Smooth muscle cell of bladder (primary cell): ENCODE measurements at places on chromosomes 4 and X. TPM values are rescaled to one million over a fixed set of nuclear protein-coding genes. Genes with fewer than 3 reads are reported as not detected.

The SLC4A4 gene
- 9.2 and 25.9 TPM in 2 replicates for total RNA-seq

The GAGE12F gene
- not detected in 2 replicates for total RNA-seq

The FRG1 gene
- total RNA-seq = 21.5 and 22.8 TPM in 2 replicates

The DMP1 gene
- total RNA-seq = not detected in 2 replicates

The GAGE2A gene
- total RNA-seq = not detected in 2 replicates

The GPC4 gene
- total RNA-seq = 0.28 and 0.83 TPM in 2 replicates

The WFS1 gene
- 24.0 and 27.3 TPM in 2 replicates for total RNA-seq

The CXCL11 gene
- total RNA-seq = 0.14 TPM in 1 of 2 replicates, not detected in the other

The CCDC110 gene
- total RNA-seq = 1.7 and 2.0 TPM in 2 replicates

The CACNA1F gene
- total RNA-seq = not detected in 2 replicates

The GABRG1 gene
- not detected in 2 replicates for total RNA-seq

The LIMCH1 gene
- total RNA-seq = 16.5 and 42.9 TPM in 2 replicates

The STBD1 gene
- 7.0 and 10.9 TPM in 2 replicates for total RNA-seq

The GAGE12H gene
- total RNA-seq = not detected in 2 replicates

The RTL5 gene
- 0.85 and 1.6 TPM in 2 replicates for total RNA-seq

The CFAP99 gene
- total RNA-seq = 0.18 TPM in 1 of 2 replicates, not detected in the other

The PDE6B gene
- 1.1 and 1.3 TPM in 2 replicates for total RNA-seq

The FDCSP gene
- not detected in 2 replicates for total RNA-seq

The UCP1 gene
- not detected in 2 replicates for total RNA-seq

The MAGEA10 gene
- not detected in 2 replicates for total RNA-seq

The ADH1B gene
- total RNA-seq = 81.4 and 83.2 TPM in 2 replicates

The TMEM31 gene
- 0.14 TPM in 1 of 2 replicates, not detected in the other for total RNA-seq

The GPR78 gene
- total RNA-seq = 1.1 and 3.0 TPM in 2 replicates

The ZMAT1 gene
- total RNA-seq = under 0.01 and 0.09 TPM in 2 replicates

The POU4F2 gene
- not detected in 2 replicates for total RNA-seq

The ASB12 gene
- not detected in 2 replicates for total RNA-seq

The FAM149A gene
- total RNA-seq = 5.3 and 7.0 TPM in 2 replicates

The MANBA gene
- total RNA-seq = 92.2 and 117 TPM in 2 replicates

The CENPI gene
- total RNA-seq = 2.8 and 3.1 TPM in 2 replicates

The HSFX2 gene
- total RNA-seq = 0.14 and 0.28 TPM in 2 replicates

The CXXC4 gene
- total RNA-seq = under 0.01 and 0.09 TPM in 2 replicates

The EPHA5 gene
- total RNA-seq = 7.1 and 19.0 TPM in 2 replicates

The STAG2 gene
- 88.3 and 106 TPM in 2 replicates for total RNA-seq

The SLC6A8 gene
- total RNA-seq = 9.8 and 20.7 TPM in 2 replicates

The PROM1 gene
- under 0.01 TPM in 1 of 2 replicates, not detected in the other for total RNA-seq

The RAB9B gene
- 0.43 and 1.2 TPM in 2 replicates for total RNA-seq

The SPANXA1 gene
- total RNA-seq = 0.28 TPM in 1 of 2 replicates, not detected in the other

The ADH4 gene
- not detected in 2 replicates for total RNA-seq
